Right cardiac atrium (tissue), 5 donors: ENCODE measurements at places on chromosomes 3 and 15. TPM values are rescaled to one million over a fixed set of nuclear protein-coding genes. Genes with fewer than 3 reads are reported as not detected.

Gene RAB7A
- total RNA-seq: 242 TPM

Gene GRAMD2A
- total RNA-seq: 0.71 TPM

Gene ALDH1L1
- 16.3 TPM for total RNA-seq

Gene FHIT
- total RNA-seq: 25.8 TPM

Gene FBXL2
- 3.9 TPM for total RNA-seq

Gene BNIP2
- 82.0 TPM for total RNA-seq

Gene FOXL2NB
- not detected for total RNA-seq

Gene KCNMB2
- 6.7 TPM for total RNA-seq

Gene STAB1
- total RNA-seq: 108 TPM

Gene CPNE4
- 0.79 TPM for total RNA-seq

Gene TRPM1
- not detected for total RNA-seq

Gene WDR82
- 63.8 TPM for total RNA-seq

Gene PLOD2
- 30.3 TPM for total RNA-seq

Gene MAP1A
- 68.3 TPM for total RNA-seq

Gene FRMD5
- total RNA-seq: 20.8 TPM

Gene SLC28A2
- not detected for total RNA-seq

Gene CNTN4
- total RNA-seq: 2.8 TPM
